CMK (cell line): ENCODE measurements at places on chromosomes 16 and 17.

DNA sequence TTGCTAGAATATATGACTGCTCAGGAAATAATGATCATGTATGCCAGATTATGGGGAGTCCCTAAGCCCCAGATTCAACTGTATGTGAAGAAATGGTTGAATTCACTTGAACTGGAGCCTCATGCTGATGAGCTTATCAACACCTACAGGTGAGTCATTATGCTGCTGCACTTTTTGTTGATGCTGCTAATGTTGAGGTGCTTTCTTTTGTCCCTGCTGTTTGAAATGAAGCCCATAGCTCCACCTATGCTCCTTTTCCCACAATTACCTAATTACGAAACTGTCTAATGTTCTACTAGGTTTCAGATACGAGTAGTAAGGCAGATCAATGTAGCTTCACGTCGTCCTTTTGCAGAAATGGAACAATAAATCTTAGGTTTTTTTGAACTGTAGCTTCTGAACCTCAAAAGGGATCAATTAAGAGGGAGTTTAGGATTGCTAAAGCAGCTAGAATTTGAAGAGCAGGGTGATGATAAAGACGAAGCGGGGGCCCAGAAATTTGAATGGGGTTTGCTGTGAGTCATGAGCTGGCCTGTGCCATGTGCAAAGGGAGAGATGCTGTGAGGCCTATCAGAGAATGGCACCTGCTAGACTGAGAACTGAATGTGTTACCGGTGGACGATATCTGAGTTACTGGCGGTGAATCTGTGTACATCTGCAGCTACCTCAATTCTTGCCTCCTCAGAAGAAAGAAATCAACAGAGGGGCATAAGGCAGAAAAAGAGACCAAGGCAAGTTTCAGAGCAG, 6.1 kb upstream of the UQCRC2 start:
- no peak for DNase-seq

DNA sequence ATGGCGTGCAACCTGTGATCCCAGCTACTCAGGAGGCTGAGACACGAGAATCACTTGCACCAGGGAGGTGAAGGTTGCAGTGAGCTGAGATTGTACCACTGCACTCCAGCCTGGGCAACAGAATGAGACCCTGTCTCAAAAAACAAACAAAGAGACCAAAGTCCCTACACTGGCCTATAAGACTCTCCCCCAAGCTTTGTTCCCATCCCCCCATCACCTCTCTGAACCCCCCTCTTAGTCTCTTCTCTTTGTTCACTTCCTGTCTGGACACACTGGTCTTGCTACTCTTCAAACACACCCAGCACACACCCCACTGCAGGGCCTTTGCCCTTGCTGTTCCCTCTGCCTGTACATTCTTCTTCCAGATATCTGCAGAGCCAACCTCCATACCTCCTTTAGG, 7.8 kb upstream of the SCNN1B start:
- no peak for DNase-seq

DNA sequence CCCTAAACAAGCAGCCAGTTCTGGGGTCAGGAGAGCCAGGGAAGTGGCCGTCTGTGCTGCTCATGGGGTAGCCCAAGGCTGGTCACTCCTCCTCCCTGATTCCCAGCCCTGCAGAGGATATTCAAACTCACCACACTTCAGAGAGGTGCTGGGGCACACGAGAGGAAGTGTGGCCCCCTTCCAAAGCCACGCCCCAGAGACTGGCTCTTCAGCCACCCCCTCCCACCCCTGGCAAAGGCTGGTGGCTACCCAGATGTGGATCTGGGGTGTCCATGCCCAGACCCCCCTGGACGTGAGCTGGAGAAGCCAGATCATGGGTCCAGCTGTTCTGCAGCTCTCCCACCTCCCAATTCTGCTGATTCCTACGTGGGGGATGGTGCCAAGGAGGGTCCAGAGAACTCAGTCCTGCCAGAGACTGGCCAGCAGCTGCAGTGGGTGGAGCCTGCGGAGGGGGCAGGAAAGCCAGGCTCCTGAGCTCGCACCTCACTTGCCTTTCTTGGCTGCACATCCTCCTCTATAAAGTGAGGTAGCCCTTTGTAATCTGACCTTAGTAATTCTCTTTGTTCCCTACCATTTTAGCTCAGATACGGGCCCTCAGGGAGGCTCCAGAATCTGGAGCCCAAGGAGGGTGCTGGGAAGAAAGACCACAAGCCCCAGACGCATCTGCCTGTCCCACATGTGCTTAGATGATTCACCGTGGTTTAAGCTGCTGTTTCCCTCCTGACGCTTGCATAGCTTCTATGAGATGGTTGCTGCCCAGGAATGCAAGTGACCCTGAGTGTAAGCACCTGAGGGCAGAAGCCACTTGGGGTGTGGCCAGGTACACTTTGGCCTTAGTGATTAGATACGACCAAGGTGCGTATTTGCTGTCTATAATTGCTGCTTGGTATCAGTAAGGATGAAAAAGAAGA, 15.3 kb downstream of the SDK2 start:
- DNase-seq, result no peak

DNA sequence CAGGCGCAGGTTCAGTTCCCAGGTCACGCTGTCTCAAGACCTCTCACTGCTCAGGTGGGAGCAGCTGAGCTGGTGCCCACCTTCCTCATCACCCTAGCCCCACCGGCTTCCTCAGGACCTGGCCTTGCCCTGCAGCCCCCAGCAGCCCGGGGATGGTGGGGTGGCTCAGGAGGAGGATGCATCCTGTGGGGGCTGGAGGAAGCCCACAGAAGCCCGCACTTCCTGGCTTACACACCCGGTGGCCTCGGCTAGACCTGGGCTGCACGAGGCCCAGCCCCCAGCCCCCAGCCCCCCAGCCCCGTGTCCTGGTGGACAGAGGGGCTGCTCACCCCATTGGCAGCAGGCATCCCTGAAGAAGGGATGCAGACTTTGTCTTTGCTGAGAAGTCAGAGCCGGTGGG, 43.4 kb downstream of the BAHCC1 start:
- no peak for DNase-seq

DNA sequence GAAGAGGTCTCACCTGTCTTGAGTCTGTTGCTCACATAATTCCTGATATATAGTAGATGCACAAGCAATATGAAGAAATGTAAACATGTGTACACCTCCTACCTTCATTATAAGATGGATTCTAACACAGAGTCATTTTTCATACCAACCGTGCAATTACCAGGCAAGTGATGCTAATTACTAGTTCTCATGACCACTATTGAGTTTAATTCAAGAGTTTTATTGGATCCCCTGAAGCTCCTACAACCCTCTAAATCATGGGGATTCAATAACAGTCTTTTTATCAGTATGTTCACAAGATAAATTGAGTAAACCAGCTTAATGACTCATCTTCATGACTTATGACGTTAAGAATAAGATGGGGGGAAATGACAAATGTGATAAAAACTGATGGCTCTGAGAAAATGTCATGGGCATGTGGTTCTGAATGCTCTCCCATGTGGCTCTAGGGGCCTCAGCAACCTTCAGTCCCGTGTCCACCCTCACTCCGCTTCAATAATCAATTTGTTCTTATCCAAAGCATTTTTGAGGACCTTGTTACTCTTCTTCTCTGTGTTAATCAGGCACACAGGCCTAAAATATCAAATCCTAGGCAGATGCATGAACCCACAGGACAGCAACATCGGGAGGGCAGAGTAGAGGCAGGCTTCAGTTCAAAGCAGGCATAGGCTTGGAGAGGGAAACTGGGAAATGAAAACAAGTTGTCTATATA, 42.8 kb downstream of the PRAC1 start:
- DNase-seq, result no peak

DNA sequence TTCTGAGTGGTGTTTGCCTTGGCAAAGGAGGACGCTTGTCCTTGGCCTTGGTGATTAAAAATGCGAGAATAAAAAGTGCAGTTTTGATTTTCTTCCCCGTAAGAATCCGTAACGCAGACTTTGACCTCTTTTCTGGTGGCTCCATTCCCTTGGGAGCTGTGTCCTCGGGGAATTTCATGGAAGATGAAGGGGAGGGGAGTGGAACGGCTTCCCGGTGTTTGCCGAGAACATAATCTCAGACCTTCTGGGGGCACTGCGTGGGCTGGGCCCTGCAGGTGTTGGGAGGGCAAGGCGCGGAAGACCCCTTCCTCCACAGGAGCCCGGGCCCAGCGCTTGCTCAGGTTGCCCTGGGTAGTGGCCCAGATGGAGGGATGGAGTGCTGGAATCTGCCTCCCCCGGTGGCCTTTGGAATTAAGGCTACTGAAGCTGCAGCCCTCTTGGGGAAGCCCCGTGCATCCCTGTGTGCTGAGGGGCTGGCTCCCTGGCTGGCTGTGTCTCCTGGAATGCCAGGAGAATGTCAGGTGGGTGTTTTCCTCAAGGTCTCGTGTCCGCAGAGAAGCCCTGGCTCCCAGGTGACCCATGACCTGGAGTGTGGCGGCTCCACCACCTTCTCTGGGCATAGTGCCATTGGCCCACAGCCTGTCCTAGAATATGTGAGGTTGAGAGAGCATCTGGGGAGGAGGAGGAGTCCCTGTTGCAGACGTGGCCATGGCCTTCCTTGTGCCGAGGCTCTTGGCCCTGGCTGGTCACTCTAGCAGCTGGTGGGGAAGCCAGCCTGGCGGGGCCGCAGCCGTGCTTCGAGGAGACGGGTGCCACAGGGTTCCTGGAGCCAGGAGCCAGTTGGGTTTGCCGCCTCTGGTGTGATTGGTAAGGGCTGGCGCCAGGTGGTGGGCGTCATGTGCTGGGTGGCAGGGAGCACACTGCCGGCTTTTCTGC, 3.1 kb downstream of the BAIAP2 start:
- DNase-seq, result no peak

DNA sequence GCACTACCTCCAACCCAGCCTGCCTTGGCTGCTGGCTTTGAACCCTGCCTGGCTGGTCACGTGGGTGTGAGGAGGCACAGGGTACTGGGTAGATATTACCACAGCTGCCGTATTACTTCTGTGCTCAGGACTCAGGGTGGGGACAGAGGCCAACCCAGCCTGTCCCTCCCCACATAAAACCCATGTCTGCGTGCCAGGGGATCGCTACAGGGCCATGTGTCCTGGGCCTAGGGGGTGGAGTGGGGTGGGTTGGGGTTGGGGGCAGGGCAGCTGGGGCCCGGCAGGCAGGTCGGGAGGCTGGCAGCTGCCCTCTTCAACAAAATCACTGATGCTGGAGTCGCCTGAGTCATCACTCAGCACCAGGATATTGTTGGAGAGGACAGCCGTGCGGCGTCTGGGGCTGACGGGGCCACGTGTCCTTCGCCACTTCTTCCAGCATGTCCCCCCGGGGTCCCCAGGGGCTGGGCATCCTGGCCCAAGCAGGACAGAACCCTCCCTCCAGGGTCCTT, 39.7 kb upstream of the PVALEF start:
- DNase-seq, result no peak

- no peak for DNase-seq
Observed at GRCh38 chr17:1796800-1797199, 32.9 kb downstream of the SMYD4 start.

GRCh38 chr16:3759736-3760135, 42.4 kb upstream of the TRAP1 start:
- no peak for DNase-seq

DNA sequence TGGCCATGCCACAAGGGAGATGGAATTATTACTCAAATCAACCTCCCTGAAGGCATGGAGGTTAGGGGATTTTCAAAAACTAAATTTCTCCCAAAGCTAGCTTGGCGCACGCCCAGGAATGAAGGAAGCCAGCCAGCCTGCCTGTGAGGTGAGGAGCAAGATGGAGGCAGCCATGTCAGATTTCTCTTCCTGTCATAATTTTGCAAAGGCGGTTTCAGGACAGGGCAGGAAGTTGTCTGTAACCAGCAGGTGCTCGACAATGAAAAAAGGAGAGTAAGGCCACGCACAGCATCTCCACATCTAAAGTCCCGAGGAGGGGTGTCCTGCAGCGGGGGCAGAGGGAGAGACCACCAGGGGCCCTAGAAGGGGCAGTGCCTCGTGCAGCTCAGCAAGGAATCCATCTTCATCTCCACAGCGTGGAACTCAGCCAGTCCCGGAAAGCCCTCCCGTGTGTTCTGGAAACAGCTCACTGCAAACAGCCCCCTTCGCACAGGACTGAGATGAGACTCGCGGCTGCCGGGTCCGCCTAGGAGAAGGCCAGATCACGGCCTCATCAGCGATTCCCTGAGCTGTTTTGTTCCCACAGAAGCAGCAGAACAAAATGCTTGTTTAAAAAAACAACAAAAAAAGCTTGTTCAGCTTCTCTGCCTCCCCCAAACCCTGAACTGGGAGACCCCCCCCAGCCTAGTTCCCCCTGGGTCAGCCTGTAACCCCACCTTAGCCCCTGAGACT, 47.8 kb downstream of the SLC7A5 start:
- DNase-seq, result no peak
